HepG2 (cell line): ENCODE measurements at places on chromosomes 6 and 20. TPM values are rescaled to one million over a fixed set of nuclear protein-coding genes. Genes with fewer than 3 reads are reported as not detected.

The RAET1L gene
- total RNA-seq, result not detected in 2 replicates

The WASF1 gene
- 8.5 and 10.3 TPM in 2 replicates for total RNA-seq

The DOK5 gene
- not detected in 2 replicates for total RNA-seq

The MAS1 gene
- total RNA-seq, result not detected in 2 replicates

DNA sequence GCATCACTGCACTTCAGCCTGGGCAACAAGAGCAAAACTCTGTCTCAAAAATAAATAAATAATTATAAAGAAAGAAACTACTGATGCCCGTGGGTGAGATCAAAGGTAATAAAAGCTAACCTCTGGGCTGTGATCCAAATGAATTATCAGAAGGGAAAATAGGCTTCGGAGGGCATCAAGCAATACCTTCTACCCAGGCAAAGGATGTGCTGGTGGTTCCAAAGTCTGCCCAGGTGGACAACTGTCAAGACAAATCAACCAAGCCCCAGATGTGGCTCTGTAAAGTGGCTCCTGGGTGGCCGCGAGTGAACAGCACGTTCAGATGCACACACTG lies 95.6 kb downstream of the SCML4 start:
- no peaks in the 10 kb centered on the region; the same call in 1 of the 2 replicates for H3K27me3 ChIP-seq
- no peaks in the 10 kb centered on the region for H3K36me3 ChIP-seq
- H3K4me3 ChIP-seq, result no peak overlapping the region

DNA sequence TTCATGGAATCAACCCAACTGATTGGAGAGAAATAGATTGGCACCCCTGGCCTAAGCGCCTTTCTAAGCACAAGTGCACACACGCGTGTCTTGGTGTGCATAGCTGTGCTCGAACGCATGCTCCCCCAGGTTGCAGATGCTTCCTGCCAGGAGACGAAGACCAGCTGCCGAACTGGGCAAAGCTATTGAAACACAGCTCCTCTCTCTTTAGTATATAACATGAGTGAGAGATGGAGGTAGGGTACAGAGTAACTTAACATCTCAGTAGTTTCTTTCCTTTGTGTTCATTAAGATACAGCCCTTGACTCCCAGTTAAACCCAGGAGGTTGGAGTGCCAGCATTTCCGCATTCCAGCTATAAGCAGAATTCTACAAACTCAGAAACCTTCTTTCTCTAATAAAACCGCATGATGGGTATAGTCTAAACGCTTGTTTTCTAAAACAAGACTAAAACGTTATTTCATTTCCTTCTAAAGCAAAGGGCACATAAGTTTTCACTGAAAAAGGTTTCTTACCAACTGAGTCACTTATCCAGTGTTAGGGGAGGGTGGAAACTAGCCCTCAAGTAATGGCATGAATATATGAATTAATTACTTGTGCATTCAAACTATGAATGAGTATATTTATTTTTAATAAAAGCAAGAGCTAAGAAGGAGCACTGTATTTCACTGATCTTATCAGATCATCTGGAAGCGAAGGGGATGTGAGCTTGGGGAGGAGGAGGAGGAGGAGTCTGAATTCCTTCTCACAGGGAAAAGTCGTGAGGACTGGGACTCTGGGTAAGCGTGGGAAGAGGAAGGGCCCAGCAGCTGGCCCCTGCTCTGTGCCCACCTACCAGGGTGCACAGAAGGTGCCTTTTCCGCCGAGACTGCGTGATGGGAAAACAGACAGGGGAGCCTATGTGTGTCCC lies 179.2 kb downstream of the TMEM242 start:
- H3K4me3 ChIP-seq, result no peak overlapping the region
- H3K27ac ChIP-seq, result no peak overlapping the region
- no peaks in the 10 kb centered on the region for H3K4me1 ChIP-seq
- no peaks in the 10 kb centered on the region for H3K27me3 ChIP-seq

DNA sequence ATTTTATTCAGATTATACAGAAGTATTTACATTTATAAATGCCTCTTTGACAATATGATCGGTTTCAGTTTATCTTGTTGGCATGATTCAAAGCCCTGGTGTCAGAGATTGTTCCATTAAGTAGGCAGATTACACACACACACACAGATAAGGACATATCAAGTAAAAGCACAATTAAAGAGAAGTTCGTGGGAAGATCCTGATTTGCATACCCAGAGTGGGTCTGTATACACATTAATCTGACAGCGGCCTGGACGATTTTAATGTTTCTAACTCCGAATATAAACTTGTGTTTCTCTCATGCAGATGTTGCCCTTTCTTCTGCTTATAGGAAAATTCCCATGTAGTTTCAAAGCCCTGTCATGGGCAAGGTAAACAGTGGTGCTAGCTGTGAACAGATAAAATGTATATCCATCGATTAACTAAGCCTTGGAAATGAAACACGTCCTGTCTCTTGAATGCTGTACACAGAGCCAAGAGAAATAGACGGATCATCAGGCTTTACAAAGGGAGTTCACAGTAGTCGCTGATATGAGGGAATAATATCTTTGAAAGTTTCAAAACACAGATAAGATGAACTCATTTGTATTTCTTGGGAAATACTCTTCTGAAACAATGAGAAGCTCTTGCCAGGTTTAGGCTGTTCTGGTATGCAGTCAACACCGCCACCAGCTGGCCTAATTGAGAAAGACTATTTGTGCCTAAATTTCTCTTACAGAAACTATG lies 108.2 kb upstream of the GMDS start:
- peaks cover 13% of the 10 kb centered on the region; the same call in 1 of the 2 replicates for H3K4me1 ChIP-seq
- no peak overlapping the region for H3K4me3 ChIP-seq
- no peaks in the 10 kb centered on the region; the same call in 1 of the 2 replicates for H3K36me3 ChIP-seq
- peak; percentile 79 for DNase-seq

DNA sequence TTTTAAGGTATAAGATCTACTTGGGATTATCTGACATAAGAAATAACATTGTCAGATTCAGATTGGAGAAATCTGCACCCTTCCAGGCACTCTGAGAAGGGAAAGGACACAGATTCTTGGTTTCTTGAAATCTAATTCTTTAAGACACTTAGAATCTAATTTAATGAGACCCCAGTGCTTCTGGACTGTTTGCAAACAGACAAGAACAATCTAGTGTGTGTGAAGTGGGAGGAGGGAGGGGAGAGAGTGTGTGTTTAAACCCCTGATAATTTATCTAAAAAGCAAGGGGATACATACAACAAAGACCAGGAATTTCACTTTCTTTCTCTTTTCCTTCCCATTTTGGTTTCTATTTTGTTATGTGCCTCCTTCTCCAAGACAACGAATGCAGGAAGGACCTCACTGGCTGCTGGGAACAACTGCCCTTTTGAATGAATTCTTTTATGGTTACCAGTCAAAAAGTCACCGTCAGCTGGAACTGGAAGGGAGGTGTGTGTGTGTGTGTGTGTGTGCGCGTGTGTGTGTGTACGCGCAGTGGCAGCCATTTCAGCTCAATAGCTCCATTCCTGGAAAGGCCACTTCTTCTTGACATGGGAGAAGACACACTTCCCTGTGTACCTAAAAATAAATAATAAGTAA lies 129.4 kb downstream of the BCAS1 start:
- no peak overlapping the region for H3K4me3 ChIP-seq
- H3K36me3 ChIP-seq, result no peaks in the 10 kb centered on the region
- no peak overlapping the region for H3K27ac ChIP-seq
- no peaks in the 10 kb centered on the region; the same call in 2 of the 3 replicates for H3K27me3 ChIP-seq
- H3K4me1 ChIP-seq, result peaks cover 75% of the 10 kb centered on the region

GRCh38 chr6:111806561-111807497 lies 66.4 kb downstream of the FYN start:
- H3K36me3 ChIP-seq, result no peaks in the 10 kb centered on the region
- H3K4me1 ChIP-seq, result no peaks in the 10 kb centered on the region
- no peak overlapping the region for H3K4me3 ChIP-seq
- no peak for DNase-seq

DNA sequence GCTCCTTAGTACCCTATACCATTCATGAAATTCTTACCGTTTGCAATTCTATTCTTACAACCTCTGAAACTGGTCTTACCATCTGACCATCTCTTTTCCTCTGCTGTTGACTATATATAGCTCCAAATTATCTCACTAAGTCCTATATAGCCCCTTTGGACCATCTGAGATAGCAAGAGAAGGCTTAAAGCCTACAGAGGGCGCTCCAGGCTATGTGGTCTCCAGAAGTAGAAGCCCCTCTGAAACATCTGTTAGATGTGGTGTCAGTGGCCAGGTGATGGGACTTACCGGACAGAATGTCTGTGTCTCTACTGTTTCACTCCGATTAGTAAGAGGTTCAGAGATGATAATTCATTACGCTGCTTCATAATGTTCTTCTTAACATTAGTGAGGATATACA lies 140.7 kb upstream of the BMP2 start:
- H3K27ac ChIP-seq, result no peak overlapping the region
- no peaks in the 10 kb centered on the region for H3K27me3 ChIP-seq
- peak; percentile 18 for DNase-seq
- peaks cover 9% of the 10 kb centered on the region for H3K4me1 ChIP-seq
- H3K4me3 ChIP-seq, result no peak overlapping the region

- DNase-seq, result no peak
- H3K27ac ChIP-seq, result no peak overlapping the region
- H3K4me1 ChIP-seq, result peaks cover 21% of the 10 kb centered on the region
- no peak overlapping the region for H3K4me3 ChIP-seq
- no peaks in the 10 kb centered on the region for H3K36me3 ChIP-seq
These were observed 7.8 kb upstream of the MRS2 start for GRCh38 chr6:24394780-24395437.

GRCh38 chr6:57173886-57174510 lies 1.9 kb downstream of the BAG2 start:
- peak; percentile 60 for DNase-seq
- peaks cover 51% of the 10 kb centered on the region for H3K4me1 ChIP-seq
- H3K27ac ChIP-seq, result peak overlapping the region; percentile 94
- no peaks in the 10 kb centered on the region; the same call in 1 of the 3 replicates for H3K36me3 ChIP-seq
- no peaks in the 10 kb centered on the region for H3K27me3 ChIP-seq

DNA sequence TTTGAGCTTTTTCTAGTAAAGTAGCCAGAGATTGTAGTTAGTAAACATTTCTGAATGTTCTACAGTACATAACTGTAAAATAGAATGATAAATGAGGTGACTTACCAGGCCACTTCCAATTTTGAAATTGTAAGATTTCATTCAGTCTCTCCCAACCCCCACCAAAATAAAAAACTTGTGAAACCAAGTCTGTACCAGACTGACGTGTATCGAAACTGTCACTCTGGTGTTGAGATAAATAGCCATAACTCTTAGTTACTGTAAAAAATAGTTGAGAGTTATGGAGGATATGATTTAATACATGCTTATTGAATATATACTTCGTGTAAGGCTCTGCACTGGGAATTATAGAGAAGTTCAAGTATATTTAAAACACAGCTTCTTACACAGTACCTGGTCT lies 455.7 kb downstream of the PLCB1 start:
- H3K4me3 ChIP-seq, result no peak overlapping the region
- no peak overlapping the region for H3K27ac ChIP-seq
- no peaks in the 10 kb centered on the region for H3K27me3 ChIP-seq
- H3K36me3 ChIP-seq, result no peaks in the 10 kb centered on the region
- peaks cover 10% of the 10 kb centered on the region for H3K4me1 ChIP-seq
